Calu3 (cell line): ENCODE measurements at places on chromosomes 5 and 9.

- peaks cover 36% of the 10 kb centered on the region for H3K4me1 ChIP-seq
- no peaks in the 10 kb centered on the region for H3K36me3 ChIP-seq
These were observed 400.2 kb downstream of the EFNA5 start for GRCh38 chr5:107270561-107270960.

DNA sequence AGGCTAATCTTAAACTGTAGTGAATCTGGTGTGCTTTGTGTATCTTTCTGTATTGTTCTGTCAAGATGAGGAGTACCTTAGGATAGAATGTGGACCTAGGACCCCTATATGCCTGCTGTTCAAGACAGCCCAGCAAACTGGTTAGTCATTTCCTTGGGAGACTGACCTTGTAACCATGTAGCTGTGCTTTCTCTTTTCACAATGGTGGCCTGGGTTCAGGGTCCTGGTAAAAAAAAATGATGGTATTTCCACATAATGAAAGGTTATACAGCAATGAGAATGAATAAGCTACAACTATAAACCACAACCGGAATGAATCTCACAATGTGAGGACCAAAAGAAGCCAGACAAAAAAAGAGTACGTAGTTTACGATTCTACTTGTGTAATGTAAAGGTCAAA is 36.4 kb upstream of the F2RL1 start:
- DNase-seq: no peak
- H3K36me3 ChIP-seq: peaks cover 15% of the 10 kb centered on the region
- H3K27me3 ChIP-seq: no peaks in the 10 kb centered on the region
- no peak overlapping the region for H3K27ac ChIP-seq
- H3K4me1 ChIP-seq: peaks cover 48% of the 10 kb centered on the region

DNA sequence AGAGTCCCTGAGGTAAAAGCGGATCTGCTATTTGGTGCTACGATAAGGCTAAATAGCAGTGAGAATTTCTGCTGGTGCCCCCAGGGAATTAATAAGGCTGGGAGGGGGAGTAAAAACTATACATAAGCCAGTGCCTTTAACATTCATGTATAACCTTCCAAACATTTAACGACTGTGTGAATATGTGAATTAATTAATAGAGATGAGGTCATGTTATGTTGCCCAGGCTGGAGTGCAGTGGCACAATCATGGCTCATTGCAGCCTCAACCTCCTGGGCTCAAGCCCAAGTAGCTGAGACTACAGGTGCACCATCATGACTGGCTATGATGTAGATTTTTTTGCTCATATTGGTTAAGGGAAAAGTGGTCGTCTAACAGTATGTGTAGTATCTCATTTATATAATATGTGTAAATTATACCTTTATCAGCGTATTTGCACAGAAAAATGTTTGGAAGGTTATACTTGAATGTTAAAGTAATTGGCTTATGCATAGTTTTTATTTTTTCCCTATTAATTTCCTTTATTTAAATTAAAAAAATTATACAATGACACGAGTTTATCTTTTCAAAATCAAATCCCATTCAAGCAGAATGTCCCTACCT is 64.6 kb downstream of the EHMT1 start:
- DNase-seq: no peak
- H3K27me3 ChIP-seq: no peaks in the 10 kb centered on the region
- H3K36me3 ChIP-seq: no peaks in the 10 kb centered on the region
- H3K27ac ChIP-seq: no peak overlapping the region

- DNase-seq: peak; percentile 30
- no peaks in the 10 kb centered on the region for H3K27me3 ChIP-seq
- peaks cover 14% of the 10 kb centered on the region for H3K36me3 ChIP-seq
These were observed 92.4 kb downstream of the NFIB start for GRCh38 chr9:14221558-14221957.

DNA sequence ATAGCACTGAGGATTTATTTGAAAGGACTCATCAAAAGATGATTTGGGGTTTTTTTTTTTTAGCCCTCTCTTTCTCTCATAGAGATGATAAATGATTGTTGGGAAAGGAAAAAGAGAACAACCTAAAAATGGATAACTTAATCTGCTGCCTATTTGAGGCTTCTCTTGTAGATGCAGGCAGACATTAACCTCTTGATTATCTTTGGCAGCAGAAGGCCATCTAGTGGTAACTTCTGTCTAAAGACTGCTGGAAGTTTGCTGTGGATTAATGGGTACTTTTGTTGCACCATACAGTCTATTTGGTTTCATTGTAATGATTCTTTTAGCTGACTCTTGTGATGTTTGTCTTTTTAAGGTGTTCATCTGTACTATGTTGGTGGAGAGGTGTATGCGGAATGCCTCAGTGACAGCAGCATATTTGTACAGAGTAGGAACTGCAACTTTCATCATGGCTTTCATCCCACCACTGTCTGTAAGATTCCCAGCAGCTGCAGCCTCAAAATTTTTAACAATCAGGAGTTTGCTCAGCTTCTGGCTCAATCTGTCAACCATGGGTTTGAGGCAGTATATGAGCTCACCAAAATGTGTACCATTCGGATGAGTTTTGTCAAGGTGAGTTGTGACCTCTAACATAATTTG is 18.8 kb downstream of the SMIM32 start:
- H3K36me3 ChIP-seq: peaks cover 33% of the 10 kb centered on the region
- no peaks in the 10 kb centered on the region for H3K4me1 ChIP-seq
- no peak overlapping the region for H3K4me3 ChIP-seq
- H3K27ac ChIP-seq: no peak overlapping the region
- no peak for DNase-seq

- H3K4me1 ChIP-seq: peaks cover 8% of the 10 kb centered on the region
- no peaks in the 10 kb centered on the region for H3K36me3 ChIP-seq
These were observed 730.6 kb upstream of the ZNF608 start for GRCh38 chr5:125476901-125477585.

GRCh38 chr5:68383888-68384310 is 168.3 kb downstream of the PIK3R1 start:
- peak; percentile 6 for DNase-seq
- H3K4me1 ChIP-seq: peaks cover 33% of the 10 kb centered on the region
- no peak overlapping the region for H3K27ac ChIP-seq
- H3K4me3 ChIP-seq: no peak overlapping the region
- H3K27me3 ChIP-seq: no peaks in the 10 kb centered on the region

GRCh38 chr5:111122398-111122797 is 30.2 kb downstream of the WDR36 start:
- no peak for DNase-seq
- peaks cover 39% of the 10 kb centered on the region for H3K36me3 ChIP-seq
- no peaks in the 10 kb centered on the region for H3K27me3 ChIP-seq
- no peaks in the 10 kb centered on the region for H3K4me1 ChIP-seq

- H3K27me3 ChIP-seq: no peaks in the 10 kb centered on the region
- peaks cover 50% of the 10 kb centered on the region for H3K4me1 ChIP-seq
- H3K27ac ChIP-seq: no peak overlapping the region
- peaks cover 32% of the 10 kb centered on the region for H3K36me3 ChIP-seq
- no peak for DNase-seq
These were observed 2.7 kb downstream of the EPB41L4B start for GRCh38 chr9:109317979-109318741.

- H3K27me3 ChIP-seq: peaks cover 100% of the 10 kb centered on the region
- no peaks in the 10 kb centered on the region for H3K36me3 ChIP-seq
- H3K27ac ChIP-seq: no peak overlapping the region
- H3K4me1 ChIP-seq: no peaks in the 10 kb centered on the region
These were observed 81.8 kb upstream of the NEURL1B start for GRCh38 chr5:172559004-172559932.

GRCh38 chr9:126020836-126021235 is 273.7 kb downstream of the PBX3 start:
- H3K36me3 ChIP-seq: no peaks in the 10 kb centered on the region
- no peak for DNase-seq
- H3K4me1 ChIP-seq: no peaks in the 10 kb centered on the region
- H3K27ac ChIP-seq: no peak overlapping the region
- H3K4me3 ChIP-seq: no peak overlapping the region
- H3K27me3 ChIP-seq: peaks cover 43% of the 10 kb centered on the region

DNA sequence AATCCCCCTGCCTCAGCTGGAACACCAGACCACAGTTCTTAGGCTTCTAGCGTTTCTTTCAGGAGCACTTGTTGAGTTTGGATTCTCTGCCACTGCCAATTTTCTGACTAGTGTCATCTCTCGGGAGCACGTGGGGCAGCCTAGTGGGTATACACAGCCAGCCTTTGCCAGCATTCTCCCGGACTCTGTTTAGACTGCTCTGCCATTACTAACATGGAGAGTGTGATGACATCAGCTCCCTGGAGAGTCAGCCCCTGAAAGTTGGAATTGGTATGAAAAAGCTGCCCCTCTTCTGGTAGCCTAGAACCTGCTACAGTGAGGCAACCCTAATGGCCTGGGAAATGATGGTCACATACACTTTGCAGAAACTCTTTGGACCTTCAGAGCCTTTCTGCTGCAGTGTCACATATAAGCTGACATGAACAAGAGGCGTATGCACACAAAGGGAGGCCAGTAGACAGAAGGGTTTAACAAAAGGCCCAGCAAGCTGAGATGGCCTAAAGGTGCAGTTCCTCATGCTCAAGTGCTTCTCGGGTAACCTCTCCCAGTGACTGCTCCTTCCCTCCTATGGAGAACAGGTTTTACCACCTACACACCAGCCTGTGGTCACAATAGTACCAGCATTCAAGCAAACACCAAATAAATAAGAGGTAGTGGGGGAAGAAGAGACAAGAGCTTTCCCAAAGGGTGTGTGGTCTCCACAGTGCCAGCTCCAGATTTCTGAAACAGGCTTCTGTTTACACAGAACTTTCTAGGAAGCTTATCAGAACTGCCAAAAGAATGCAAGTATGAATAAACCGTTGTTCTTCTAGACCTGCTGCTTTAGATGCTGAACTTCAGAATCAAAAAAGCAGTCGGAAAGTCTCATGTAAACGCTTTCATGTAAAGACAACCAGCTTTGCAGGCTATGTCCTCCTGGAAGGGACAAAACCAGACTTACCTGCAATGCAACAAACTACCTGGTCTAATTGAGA is 16.5 kb downstream of the SPACA9 start:
- no peak for DNase-seq
- no peaks in the 10 kb centered on the region for H3K27me3 ChIP-seq
- H3K4me1 ChIP-seq: peaks cover 5% of the 10 kb centered on the region
- H3K4me3 ChIP-seq: no peak overlapping the region
- no peak overlapping the region for H3K27ac ChIP-seq

GRCh38 chr9:134221273-134222017 is 57.1 kb upstream of the RNU6ATAC start:
- H3K27me3 ChIP-seq: peaks cover 73% of the 10 kb centered on the region
- no peak for DNase-seq
- H3K4me3 ChIP-seq: no peak overlapping the region
- no peaks in the 10 kb centered on the region for H3K4me1 ChIP-seq
- H3K27ac ChIP-seq: no peak overlapping the region

DNA sequence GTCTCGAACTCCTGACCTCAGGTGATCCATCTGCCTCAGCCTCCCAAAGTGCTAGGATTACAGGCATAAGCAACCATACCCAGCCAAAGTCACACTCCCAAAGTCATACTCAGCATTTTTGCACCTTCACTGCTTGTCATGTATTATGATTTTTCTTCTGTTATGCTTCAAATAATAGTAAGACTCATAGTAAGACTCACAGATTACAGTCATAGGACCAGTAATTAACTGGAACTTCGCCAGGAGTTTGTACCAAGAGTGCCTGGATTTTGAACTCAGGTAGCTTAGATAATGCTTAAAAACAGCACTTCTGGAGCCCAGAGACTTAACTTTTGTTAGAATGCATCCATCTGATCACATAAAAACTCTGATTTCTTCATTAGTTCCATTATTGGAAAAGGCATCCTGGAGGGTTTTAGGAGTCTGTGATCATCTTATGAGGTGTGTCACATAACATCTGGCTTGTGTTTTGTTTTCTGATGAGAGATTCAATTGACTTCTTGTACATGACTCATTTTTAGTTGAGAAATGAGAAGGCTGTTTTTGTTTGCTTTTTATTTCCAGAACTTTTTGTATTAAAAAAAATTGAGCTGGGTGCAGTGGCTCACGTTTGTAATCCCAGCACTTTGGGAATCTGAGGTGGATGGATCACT is 131.5 kb downstream of the ADAMTS19 start:
- no peaks in the 10 kb centered on the region for H3K36me3 ChIP-seq
- H3K27ac ChIP-seq: no peak overlapping the region
- peaks cover 10% of the 10 kb centered on the region for H3K4me1 ChIP-seq
- DNase-seq: no peak
- no peak overlapping the region for H3K4me3 ChIP-seq

GRCh38 chr5:123610665-123611405 is 98.9 kb downstream of the CSNK1G3 start:
- no peaks in the 10 kb centered on the region for H3K36me3 ChIP-seq
- H3K4me1 ChIP-seq: no peaks in the 10 kb centered on the region
- no peak overlapping the region for H3K4me3 ChIP-seq
- DNase-seq: peak; percentile 55

DNA sequence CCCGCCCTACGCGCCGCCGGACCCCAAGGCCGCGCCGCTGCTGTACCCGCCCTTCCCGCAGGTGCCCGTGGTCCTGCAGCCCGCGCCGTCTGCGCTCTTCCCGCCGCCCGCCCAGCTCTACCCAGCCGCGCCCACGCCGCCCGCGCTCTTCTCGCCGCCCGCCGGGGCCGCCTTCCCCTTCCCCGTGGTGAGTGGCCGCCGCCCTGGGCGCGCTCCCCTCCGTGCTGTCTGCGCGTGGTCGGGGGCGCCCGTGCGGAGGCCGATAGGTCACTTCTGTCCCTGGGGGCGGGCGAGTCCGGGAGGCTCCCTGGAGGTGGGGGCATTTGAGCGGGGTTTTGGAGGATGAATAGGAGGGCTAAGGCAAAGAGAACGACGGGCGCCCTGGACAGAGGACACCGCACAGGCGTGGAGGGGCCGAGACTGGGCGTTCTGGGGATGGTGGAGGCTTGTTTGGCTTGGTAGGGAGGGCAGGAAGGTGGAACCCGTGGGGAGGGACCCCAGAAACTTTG is 9.6 kb downstream of the PRRT1B start:
- peaks cover 9% of the 10 kb centered on the region for H3K36me3 ChIP-seq
- peaks cover 49% of the 10 kb centered on the region for H3K27me3 ChIP-seq
- H3K27ac ChIP-seq: no peak overlapping the region
- H3K4me3 ChIP-seq: no peak overlapping the region
- no peak for DNase-seq

GRCh38 chr5:178677429-178677828 is 50.6 kb upstream of the CLK4 start:
- DNase-seq: no peak
- H3K27me3 ChIP-seq: no peaks in the 10 kb centered on the region
- no peak overlapping the region for H3K27ac ChIP-seq
- no peaks in the 10 kb centered on the region for H3K4me1 ChIP-seq
- no peak overlapping the region for H3K4me3 ChIP-seq
- no peaks in the 10 kb centered on the region for H3K36me3 ChIP-seq

GRCh38 chr9:123669346-123669745 is 260.6 kb downstream of the DENND1A start:
- no peaks in the 10 kb centered on the region for H3K36me3 ChIP-seq
- no peak overlapping the region for H3K27ac ChIP-seq
- H3K4me3 ChIP-seq: no peak overlapping the region
- no peaks in the 10 kb centered on the region for H3K27me3 ChIP-seq
